Endothelial cell (in vitro differentiated cells): ENCODE measurements at places on chromosomes 4 and X.
A peak's percentile ranks its signal among the peaks of the same experiment; 100 is the strongest.

DNA sequence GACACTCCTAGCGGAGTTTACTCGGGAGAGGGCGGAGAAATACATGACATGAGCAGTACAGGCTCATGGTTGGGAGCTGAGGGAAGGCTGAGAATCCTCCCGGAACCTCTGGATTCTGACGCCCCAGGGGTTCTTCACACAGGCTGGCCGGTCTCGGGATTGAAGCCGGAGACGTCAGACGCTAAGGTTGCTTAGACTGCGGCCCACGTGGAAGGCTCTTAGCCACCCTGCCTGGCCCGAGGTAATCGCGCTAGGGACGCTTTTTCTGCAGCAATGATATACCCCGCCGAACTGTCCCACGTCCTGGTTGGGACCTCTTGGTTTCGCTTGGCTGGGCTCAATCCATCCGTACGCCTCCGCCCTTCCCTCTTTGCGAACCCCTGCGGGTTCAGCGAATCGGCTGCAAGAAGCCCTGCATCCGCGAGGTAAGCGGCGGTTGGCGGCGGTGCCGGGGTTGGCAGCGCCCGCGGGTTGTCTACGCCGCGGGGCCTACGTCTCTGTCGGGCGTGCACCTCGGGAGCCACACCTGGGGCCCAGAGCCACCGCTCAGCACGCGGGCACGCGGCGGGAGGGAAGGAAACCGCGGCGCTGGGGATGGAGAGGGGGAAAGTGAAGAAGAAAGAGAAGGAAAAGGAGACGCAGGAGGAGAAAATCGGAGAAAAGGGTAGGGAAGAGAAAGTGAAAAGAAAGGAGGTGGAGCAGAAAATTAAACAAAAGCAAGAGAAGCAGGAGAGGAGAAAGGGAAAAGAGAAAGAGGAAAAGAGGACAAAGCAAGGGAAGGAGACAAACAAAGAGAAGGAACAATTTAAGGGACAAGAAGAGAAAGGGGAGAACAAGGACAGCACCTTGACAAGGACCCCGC lies at the start of gene ARL9:
TSS of gene ARL9 (plus strand) at position 523 of the 862 bp plus-strand sequence. CDS start at position 595, 72 bp downstream.
- peak within 1 kb of the TSS; percentile 16 for H3K27ac ChIP-seq
- H3K27me3 ChIP-seq = peaks cover 5% of the 10 kb centered on the region
- peaks cover 10% of the 10 kb centered on the region for H3K4me1 ChIP-seq
- H3K36me3 ChIP-seq = peaks cover 13% of the 10 kb centered on the region
- H3K4me3 ChIP-seq = peak within 1 kb of the TSS; percentile 85

GRCh38 chr4:21815651-21816377 lies 132.8 kb downstream of the KCNIP4 start:
- no peak overlapping the region for H3K4me3 ChIP-seq
- no peaks in the 10 kb centered on the region for H3K4me1 ChIP-seq
- H3K36me3 ChIP-seq = peaks cover 4% of the 10 kb centered on the region
- H3K27ac ChIP-seq = no peak overlapping the region

DNA sequence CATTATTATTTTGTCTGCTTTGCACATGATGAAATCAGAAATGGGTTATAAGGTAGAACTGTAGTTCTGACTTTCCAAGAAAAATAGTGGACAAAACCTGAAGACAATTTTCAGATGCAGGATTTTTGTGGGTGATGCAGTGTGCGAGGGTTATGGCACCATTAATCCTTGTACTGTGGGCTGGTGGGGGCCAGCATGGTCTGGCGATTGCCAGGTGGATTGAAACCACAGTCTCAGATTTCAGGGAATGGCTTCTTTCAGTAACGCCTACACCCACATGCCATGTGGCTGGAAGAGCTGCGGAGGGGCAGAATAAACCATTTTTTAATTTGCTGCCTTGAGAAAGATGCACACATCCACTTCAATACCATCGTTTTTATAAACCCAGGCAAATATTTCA lies 150.5 kb downstream of the ARSF start:
- no peaks in the 10 kb centered on the region for H3K27me3 ChIP-seq
- H3K27ac ChIP-seq = no peak overlapping the region
- no peaks in the 10 kb centered on the region for H3K4me1 ChIP-seq
- H3K36me3 ChIP-seq = no peaks in the 10 kb centered on the region
- DNase-seq = no peak

DNA sequence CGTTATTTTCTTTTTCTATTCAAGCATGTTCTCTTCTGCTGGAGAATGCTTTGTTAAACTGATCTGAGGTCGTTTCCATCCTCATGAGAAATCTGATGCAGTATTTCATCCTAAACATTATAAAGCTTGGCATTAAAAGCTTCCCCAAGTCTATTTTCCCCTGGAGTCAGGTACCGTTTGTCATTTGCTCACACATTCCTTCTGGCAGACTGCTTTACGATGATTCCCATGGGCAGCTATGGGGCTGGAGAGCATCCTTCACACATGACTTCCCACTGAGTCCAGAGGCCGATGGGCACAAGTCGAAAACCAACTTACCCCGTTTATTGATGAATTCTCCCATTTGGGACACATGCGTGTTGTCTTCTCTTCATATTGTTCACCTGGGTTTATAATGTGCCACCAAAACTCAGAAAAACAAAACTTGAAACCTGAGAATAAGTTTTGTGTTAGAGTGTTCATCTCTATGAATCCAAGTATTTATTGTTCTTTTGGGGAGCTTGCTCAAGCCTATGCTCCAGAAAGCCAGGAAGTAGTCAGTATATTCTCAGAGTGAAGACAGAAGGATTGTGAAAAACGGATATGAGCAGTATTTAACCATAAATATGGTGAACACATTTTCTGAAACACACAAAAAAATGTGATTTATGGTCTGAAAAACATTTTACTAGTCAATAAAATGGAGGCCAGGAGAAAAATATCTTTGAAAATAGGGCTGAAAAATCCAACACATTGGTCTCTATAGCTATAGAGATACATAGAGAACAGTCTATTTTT lies 298.8 kb upstream of the NOCT start:
- no peaks in the 10 kb centered on the region for H3K36me3 ChIP-seq
- no peak overlapping the region for H3K4me3 ChIP-seq
- H3K27ac ChIP-seq = no peak overlapping the region
- H3K27me3 ChIP-seq = no peaks in the 10 kb centered on the region
- DNase-seq = no peak
- peaks cover 9% of the 10 kb centered on the region for H3K4me1 ChIP-seq
